ENCODE measurements at places on chromosomes 1 and 21.

DNA sequence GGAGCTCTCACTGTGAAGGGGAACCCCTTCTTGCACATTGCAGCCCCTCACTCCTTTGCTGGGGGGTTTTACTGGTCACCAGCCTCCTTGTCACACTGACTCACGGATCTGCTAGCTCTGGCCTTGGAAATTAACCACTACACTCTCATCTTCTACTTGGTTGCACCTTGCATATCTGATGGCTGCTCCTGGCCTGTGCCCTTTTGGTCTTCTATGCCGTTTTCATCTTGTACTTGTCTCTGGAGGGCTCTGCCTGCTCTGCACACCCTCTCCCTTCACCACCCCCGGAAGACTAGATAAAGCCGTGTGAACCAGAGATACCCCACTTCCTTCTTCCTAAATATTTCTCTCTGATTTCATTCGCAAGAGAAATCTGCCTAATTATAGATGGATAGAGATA is 44.6 kb downstream of the CD247 start:
- no peak for DNase-seq

DNA sequence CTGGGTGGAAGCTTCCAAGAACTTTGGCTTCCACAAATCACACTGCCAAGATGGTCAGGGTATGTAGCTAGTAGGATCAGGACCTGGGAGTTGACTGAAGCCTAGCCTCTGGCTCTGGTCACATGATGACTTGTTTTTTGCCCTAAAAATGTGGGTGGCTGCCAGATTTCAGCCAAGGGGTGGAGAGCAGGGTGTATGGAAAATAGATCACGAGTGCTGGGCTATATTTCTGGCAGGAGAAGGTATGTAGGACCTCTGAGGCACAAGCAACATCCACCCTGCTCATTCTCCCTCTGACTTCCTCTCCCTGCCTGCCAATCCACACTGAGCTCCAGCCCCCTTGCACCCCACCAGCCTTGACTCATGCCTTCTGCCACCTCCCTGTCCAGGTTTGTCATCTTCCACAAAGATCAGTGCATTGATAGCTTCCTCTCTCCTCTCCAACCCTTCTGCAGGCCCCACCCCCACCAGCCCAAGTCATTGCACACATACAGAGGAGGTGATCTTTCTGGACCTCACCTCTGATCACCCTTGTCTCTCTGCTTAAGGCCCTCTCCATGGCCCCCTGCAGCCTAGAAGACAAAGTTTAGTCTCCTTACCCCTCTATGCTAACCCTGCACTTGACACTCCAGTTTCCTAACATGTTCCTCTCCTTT is 8.3 kb upstream of the CYP4B1 start:
- no peak for DNase-seq

DNA sequence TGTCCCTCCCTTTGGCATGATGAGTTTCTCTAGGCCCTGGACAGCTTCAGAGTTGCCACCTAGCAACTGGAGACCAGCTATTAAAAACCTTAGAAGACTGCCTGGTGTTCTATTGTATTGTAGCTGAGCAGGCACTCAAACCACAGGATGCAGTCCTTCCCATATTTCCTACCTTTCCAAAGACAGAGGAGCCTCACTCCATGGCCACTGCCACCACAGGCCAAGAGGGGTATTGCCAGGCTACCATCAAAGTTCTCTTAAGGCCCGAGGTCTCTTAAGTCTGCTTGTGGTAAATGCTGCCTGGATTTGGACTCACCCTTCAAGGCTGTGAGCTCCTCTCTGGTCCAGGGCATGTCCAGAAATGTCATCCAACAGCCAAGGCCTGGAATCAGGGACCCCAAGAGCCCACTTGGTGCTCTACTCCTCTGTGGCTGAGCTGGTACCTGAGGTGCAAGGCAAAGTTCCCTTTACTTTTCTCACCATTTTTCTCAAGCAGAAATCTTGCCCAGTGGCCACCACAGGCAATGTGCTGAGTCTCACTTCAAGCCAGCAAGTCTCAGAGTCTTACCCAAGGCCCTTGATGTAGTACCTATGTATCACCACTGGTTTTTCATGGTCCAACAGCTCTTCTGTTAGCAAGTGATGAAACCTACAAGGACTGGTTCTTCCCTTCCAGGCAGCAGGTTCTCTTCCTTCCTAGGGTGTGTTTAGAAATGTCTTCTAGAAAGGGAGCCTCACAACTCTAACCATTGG is 269.4 kb downstream of the AMY1C start:
- no peak for DNase-seq

DNA sequence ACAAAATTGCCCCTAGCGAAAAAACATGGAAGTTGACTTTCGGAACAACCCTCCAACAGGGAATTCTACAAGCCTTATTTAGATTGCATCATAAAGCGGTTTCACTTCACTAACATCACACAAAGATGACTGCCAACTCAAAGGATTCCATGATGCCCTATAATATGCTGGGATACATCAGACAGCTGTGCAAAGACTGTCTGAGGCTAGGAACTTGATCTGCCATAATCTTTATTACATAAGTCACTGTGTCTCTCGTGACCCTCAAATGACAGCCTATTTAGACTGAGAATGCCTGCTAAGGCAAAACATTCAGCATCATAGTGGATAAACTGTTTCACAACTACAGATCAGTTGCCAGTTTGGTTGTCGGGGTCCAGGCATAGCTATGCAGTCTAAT is 23.8 kb downstream of the FH start:
- no peak for DNase-seq

DNA sequence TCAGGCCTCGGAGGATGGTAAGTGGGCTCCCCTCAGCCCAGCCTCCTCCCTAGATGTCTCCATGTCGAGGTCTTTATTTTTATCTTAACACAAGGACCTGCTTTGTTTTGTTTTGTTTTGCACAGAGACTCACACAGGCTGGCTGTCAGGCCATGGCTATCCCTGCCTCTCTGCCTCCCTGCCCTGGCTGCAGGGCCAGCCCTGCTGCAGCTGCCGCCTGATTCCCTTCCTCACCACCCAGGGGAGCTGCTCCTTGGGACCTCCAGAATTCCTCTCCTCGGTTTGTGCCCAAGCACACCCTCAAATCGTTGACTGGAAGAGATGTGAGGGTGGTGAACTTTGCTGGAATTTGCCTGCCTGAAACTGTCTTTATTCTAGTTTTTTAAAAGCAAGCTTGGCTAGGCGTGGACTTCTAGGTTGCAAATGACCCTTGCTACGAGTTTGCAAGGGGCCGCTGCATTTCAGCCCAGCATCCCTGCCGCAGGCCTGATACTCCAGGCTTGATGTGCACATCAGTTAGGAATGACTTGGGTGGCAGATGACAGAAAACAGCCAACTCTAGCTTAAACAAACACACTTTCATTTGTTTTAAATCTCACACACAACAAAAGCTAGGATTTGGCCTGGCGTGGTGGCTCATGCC is 37.1 kb downstream of the WNT9A start:
- DNase-seq = no peak

GRCh38 chr1:20078711-20079110 is 8.7 kb downstream of the PLA2G5 start:
- DNase-seq = no peak

GRCh38 chr1:200328379-200328778 is 81.5 kb downstream of the ZNF281 start:
- DNase-seq = no peak

DNA sequence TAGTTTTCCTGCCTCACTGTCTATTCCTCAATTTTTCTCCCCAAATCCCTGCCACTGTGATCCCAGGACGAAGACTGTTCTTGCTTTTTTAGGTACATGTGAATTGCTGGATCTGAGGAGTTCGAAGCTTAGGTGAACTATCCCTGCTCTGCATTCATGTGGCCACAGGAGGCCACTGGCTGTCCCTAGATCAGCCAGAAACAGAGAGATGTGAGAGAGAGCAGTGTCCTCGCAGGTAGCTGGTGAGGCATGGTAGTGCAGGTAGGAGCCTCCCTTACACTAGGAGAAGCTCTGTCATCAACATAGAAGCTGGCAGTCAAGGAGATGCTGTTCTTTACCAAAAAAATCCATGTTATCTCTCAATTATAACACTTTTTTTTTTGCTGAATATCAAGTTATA is 71.5 kb downstream of the USP24 start:
- no peak for DNase-seq

DNA sequence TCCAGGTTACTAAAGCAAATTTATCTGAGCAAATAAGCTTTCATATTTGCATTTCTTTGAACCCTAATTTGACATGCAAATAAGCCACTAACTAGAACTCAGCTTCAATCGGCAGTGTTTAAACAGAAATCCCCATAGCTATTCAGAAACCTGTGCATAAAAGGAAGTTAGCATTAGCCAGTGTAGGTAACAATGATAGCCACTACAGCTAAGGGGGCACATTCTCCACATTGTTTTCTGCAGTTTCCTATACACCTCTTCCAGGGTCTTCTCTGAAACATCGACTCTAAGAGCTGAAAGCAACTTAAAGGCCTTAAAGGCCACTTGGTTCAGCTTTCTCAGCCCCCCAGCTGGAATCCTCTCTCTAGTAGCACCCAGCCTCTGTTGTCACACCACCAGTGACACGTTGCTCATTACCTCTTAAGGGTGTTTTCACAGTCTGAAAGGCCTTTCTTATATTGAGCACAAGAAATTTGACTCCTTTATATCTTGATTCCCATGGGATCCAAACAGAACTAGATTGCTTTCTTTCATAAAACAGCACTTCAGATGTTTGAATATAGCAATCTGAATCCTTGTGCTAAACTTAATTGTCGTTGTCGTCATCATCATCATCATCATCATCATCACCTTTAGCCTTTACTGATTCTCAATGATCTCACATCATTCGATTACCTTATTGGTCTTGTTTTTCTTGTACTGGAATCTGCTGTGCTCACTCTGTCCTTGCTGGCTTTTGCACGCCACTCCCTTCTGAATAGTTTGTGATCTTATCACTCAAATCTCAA is 93.9 kb upstream of the DAB1 start:
- no peak for DNase-seq

DNA sequence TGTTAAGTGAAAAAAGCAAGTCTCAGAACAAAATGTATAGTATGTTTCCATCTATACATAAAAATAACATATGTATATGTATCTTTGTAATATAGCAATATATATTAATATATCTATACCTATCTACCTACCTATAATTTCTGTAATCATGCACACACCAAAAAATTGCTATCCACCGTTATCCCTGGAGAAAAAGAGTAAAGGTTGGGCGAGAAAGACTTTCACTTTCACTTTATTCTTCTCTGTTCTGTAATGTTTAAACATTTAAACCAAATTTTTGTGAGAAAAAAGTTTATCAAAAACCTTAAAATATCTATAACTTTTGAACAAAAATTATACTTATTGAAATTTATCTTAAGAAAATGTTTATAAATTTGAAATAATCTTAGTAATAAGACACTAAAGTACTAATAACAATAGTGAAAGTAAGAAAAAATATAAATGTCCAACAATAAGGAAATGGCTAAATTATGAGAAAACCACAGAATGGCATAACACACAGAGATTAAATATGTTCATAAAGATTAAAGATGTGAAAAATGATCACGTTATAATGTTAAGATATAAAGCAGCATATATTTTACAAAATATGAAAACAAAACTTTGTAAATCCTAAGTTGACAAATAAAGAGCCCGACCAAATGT is 74.0 kb upstream of the LRRC53 start:
- DNase-seq = no peak

GRCh38 chr1:229279242-229279641 is 8.3 kb downstream of the RAB4A start:
- DNase-seq = no peak

GRCh38 chr1:161054805-161055204 is 9.0 kb upstream of the USF1 start:
- no peak for DNase-seq

DNA sequence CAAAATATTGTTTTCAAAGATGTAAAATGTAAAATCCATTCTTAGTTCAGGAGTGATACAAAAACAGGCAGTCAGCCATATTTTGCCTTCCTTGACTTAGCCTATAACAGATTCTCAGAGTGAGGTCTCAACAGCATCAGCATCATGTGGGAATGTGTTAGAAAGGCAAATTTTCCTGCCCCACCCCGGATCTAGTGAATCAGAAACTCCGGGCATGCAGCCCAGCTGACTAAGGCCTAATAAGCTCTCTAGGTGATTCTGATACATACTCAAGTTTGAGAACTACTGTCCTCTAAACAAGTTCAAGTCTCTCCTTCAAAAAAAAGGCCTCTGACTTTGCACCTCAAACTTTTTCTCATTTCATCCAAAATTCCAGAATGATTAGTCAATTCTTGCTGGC is 46.9 kb upstream of the PRRC2C start:
- no peak for DNase-seq

GRCh38 chr1:157404063-157404501 is 148.2 kb downstream of the FCRL5 start:
- no peak for DNase-seq

DNA sequence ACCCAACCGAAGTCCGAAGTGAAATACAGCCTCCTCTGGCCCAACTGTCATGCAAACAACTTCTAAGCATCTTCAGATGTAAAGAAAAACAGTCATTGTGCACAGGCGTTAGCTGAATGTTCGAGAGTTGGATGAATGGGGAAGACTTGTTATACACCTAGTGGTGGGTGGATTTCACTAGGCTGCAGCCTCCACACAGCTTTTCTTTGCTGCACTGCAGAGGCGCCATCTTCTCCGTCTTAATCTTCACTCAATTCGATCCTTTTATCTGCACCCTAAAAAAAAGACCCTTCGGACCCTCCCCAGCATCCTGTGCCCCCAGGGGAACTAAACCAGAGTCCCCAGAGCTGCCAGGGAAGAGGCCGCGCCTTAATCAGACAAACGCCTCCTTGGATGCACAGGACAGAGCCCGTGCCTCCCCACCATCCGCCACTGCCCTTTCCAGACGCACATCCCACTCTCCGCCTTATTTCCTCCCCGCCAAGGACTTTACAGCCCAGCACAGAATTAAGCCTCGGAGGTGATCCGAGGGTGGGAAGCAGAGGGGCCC is 1.4 kb downstream of the APP start:
- DNase-seq = peak; percentile 55

DNA sequence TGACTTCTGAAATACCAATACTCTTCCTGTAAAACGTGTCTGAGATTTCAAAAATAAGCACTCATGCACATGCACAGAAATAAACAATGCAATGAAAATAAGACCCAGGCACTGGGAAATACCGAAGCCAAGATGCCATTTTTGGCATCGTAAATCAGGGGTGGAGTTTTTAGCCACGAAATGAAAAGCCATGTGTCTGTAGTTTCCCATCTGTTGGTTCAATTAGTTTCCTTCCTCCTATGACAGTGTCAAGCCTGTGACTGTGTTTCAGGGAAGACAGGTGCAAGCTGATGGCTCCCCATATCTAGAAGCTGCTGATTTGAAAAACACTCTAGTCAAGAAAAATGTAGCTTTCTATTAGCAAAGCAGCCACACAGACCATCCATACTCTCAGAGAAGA is 480.4 kb upstream of the CAMK1G start:
- DNase-seq = no peak

All from right renal cortex interstitium (tissue), 3 donors.